ENCODE measurements at places on chromosomes 6 and 20.

DNA sequence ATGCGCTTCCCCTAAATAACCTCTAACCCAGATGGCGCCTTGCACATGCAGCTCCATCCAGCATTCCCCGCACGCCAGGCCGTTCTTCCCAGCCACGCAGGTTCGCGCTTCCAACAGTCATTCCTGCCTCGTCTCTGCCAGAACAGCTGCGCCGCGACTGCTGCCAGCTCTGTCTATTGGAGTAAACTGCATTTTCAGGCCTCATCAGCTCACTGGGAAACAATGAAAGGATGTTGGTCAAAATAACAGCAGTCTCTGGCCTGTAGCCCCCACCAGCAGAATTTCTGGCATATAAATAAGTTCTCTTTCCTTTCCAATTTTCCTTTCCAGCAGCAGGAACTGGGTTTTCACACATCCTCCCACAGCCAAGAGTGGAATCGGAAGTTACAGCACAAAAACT is 14.6 kb downstream of the NRSN1 start:
- DNase-seq: no peak

DNA sequence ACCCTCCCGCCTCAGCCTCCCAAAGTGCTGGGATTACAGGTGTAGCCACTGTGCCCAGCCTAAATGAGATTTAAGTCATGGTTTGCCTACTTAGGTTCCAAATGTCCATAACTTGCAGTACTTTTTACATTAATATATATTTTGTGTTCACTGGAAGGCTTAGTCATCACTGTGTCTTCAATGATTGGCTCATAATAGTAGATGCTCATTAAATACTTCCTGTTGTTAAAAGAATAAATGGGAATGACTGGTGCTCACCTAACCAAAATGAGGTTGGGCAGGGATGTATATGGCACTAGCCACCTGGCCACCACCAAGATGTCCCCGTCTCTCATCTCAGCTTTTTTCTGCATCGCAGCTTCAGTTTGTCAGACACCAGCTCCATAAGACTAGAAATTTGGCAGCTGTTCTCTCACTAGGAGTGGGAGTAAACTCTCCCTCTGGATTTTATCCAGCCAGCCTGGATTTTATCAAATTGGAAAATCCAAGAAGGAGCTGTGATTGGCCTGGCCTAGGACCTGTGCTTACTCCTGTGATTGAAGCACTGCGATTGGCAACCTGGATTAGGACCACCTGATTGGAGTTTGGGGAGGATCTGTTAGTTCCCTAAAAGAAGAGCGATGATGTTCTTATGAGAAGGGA is 1.1 kb upstream of the GLO1 start:
- DNase-seq: no peak

GRCh38 chr6:31874084-31874670 is 4.6 kb downstream of the SLC44A4 start:
- DNase-seq: no peak

- no peak for DNase-seq
Measured at GRCh38 chr20:24560571-24561491, 91.4 kb downstream of the SYNDIG1 start.

GRCh38 chr6:13091192-13091591 is 237.1 kb downstream of the TBC1D7 start:
- DNase-seq: no peak

DNA sequence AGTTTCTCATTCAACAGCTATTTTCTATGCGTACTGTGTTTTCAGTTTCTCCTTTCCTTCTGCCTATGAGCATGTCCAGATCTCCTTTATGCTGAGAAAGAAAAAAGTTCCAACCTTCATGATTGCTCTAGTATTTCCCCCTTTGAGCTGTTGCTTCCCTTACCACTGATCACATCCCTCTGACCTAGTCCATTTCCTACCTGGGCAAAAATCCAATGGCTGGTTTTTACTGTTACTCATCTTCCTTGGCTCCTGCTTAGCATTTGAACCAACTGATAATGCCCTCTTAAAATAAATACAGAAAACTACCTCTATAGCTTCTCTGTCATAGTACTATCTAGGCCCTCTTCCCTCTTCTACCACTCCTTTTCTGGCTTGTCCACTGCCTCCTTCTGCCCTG is 6.0 kb downstream of the RFX6 start:
- no peak for DNase-seq

DNA sequence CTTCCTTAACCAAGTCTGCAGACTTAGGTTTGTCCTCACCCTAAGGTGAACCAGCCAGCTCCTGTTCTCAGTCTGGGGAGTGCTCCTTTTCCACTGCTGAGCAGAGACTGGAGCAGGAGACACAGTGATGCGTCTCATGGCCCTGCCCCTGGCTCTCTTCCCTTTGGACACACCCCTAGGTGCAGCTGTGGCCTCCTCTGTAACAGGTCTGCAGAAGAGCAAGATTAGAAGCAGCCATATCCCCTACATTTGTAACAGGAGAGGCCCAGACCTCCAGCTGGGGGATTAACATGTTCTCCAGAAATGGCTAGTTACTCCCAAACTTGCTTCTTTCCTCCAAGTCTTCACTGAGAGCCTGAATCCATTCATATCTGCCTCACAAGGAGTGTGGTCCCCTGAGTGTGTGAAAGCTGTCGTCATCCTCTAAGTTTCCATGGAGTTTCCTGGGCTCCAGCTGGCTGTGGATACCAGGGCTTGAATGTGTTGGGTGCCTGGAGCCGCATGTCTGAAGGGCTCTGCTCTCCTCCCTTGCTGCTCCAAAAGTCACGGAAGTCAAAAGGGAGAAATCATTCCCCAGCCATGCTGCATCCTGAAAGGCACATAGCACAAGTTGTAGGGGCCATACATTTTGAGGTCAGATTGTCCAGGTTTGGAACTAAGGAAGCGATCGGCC is 57.7 kb downstream of the PPP1R14C start:
- DNase-seq: no peak

DNA sequence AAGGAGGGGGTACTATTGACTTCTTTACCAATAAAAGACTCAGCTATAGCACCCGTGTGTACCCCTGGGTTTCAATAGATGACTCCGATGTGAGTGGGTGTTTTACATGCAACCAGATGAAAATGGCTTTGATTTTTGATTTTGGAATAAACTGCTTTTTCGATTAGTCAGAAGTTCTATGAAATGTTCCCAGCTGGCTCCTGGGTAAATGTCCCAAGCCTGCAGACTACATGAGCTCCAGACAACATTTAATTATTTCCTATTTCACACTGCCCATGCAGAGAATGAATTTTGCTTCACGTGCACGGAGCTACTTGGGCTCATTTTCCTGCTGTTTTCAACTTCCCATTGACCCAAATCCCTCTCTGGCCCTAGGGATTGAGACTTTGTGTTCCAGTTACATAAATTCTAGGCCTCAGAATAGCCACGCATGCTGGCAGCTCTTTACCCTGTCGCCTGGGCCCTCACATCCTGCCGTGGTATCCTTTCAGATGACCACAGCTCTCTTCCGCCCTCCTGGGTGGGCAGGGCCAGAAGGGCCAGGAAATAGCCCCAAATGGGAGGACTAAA is 59.7 kb downstream of the GPR6 start:
- DNase-seq: no peak

GRCh38 chr6:95203153-95203754 is 374.1 kb upstream of the MANEA start:
- DNase-seq: peak; percentile 29

DNA sequence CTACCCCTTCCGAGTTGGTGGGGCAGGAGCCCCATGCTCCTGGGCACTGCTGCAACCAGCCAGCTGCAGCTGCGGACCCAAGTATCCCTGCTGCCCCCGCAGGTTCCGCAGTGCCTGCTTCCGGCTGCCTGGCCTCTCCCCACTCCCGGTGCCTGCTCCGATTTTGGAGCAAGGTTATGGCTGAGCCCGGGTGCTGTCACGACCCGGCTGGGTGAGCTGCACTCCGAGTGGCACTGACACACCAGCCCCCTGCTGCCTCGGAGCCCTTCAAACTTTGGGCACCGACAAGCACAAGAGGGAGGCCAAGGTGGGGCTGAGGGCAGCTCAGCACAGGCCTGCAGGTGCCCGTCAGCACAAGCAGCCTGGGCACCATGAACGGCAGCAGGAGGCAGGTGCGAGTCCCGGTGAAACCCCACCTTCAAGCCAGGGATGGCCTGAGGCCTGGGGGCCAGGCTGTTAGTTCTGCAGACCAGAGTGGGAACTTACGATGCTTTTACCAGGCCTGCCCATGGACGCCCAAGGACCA is 25.9 kb upstream of the HACE1 start:
- DNase-seq: no peak

- no peak for DNase-seq
Measured at GRCh38 chr6:133394630-133395029, 153.5 kb downstream of the EYA4 start.

DNA sequence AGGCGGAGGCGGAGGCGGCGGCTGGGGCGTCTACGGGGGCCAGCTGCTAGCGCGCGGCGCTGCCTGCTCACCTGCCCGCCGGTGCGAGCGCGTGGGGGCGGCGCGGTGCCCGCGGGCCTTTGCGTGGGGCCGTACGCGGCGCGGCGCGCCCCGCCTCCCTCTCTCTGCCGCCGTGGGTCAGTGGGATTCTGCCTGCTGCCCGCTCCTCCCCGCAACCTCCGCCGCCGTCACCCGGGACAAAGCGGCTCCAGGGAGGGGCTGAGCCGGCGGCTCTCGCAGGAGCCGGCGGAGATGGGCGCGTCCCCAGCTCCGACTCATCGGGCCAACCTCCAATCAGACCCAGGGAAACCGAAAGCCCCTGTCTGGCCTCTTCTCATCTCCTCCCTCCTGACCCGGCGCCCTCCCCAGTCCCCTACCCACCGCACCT is at the start of gene RCAN2:
RCAN2 (minus strand) TSS at position 249 of the 427 bp plus-strand sequence.
- peak; percentile 30 for DNase-seq

DNA sequence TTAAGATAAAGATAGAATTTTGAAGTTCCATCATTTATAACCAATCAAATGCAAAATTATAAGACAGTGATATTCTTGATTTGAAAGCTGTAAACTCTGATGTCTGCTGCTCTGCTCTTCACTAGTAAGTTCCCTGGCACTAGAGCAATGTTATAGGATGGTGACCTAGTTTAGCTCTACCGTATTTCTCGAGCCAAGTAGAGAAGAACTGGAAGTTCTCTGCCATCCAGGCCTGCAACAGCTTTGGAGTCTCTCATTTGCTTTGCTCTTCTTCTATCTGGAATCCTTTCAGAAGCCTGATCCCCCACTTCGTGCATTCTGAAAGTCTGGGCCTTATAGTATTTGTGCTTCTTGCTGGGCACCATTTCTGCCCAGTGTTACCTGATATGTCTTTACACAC is 100.3 kb downstream of the PLCB1 start:
- DNase-seq: no peak

DNA sequence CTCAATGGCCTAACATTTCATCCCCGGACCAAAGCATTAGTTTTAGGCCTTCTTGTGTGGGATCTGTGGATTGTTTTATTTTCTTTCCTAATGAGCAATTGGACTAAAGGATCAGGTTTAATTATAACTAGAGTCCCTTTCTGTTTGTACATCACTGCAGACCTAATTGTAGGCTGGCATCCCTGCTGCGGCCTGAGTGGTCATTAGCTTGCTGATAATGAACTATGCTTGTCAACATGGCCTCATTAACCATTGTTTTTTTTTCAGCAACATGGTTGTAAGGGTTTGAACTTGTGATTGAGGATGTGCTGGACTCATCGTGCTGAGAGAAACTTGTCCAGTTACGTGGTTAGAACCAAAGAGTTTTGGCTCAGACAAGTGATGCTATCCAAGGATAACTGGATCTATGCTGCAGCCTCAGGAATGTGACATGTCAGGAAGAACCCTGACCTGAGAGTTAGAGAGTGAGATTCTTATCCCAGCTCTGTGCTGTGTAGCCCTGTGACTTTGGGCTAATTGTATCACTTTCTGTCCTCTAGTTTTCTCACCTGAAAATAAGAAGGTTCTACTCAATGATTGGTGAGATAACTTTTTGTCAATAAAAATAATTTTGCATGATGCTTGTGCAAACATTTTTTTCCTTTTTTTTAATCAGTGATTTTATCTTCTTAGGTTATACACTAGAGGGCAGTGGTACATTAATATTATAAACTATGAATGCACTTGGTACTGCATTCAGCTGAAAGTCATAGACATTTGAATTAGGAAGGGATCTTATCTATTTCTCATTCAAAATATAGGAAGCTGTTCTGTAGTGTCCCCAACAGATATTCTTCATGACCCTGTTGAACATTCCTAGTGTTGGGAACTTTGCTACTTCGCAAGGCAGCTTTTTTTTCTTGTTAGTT is 140.9 kb downstream of the RNF144B start:
- no peak for DNase-seq

GRCh38 chr6:131132360-131132759 is 2.9 kb upstream of the AKAP7 start:
- no peak for DNase-seq

DNA sequence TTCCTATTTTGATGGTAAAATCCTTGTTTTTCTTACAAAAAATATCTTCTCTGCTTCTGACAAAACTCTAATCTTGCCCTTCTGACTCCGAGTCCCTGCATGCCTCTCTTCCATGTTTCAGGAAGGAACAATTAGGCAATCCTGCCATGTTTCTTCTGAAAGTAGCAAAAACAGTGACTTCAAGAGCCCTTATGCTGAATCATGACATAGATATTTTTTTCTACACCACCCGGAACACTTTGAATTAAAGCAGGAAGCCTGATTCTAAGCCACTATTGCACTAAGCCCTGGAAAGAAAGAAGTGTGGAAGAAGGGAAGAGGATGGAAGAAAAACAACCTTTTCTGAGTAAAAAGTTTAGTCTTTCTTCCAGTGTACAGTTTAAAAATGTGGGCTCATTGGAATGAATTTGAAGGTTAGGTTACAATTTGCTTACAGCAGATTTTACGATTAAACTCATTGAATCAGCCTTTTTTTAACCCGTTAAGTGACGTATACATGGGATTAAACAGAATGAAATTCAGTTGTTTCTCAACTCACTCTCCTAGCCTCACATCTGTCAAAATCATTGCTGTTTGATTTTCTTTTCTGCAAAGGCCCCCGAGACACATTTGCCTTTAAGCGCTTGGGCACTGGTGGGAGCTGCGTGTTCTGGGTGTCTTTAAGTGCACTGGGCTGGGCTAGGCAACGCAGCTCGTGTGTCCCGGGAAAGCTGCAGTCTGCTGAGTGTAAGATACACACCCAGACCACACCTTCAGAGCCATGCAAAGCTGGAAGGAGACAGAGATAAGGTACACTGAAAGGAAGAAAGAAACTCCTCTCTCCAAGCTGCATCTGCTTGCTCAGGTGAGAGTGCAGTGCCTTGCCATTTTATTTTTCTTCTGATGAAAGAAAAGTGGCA is 159.4 kb upstream of the CITED2 start:
- no peak for DNase-seq

- no peak for DNase-seq
Measured at GRCh38 chr6:96814625-96815024, 22.7 kb downstream of the GPR63 start.

- DNase-seq: no peak
Measured at GRCh38 chr6:17842934-17843821, 136.5 kb upstream of the NUP153 start.

- DNase-seq: no peak
Measured at GRCh38 chr20:36688630-36689029, 42.6 kb upstream of the SLA2 start.
